Retinal pigment epithelial cell (primary cell): ENCODE measurements at places on chromosomes 6 and 20.

DNA sequence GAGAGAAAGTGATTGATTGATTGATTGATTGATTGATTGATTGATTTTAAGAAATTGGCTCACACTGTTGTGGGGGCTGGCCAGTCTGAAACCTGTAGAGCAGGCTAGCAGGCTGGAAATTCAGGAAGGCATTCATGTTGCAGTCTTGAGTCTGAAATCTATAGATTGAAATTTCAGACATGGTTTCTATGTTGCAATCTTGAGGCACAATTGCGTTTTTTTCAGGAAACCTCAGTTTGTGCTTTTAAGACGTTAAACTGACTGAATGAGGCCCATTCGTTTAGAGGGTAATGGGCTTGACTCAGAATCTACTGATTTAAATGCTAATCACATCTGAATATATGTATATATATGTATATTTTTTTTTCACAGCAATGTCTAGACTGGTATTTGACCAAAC is 106.3 kb downstream of the STXBP5 start:
- no peak for DNase-seq

GRCh38 chr20:59972037-59972801 is 14.0 kb downstream of the CDH26 start:
- no peak for DNase-seq

DNA sequence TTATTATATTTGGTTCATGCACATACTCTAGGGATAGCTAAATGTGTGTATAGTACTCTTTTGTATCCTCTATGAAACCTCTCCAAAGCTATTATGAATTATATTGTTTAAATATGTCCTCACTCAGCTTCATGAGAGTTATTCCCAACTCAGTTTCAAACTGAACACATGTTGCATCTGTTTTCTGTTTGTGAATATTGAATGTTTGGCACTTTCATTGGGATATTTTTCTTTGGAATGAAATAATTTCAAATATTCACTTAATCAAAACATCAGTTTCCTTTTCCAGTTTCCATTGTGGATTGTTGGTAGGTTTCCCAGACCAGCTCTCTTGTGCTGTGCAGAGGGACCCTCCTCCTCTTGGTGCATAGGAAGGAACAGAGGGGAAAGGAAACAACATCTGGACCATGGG is 46.6 kb downstream of the HDAC2 start:
- DNase-seq, result no peak

GRCh38 chr6:27143474-27144026 is 104.0 kb upstream of the PRSS16 start:
- no peak for DNase-seq

DNA sequence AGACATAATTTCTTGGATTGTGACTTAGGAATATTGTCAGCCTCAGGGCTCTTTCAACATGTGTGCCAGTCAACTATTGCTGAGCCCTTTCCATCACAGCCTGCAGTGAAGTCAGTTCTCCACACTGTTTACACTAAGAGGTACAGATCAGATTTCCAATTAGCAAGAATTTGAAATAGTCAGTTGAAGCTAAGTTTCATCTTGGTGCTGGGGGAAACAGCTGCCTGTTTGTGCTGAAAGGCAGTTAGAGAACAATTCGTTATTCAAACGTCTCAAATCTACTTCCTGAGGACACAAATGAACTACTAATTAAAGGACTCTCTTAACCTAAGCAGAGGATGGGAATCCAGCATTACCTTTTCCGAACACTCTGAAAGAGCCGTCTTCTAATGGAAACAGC is 25.9 kb downstream of the ADGRF1 start:
- DNase-seq, result no peak

GRCh38 chr6:53358440-53359094 is 9.8 kb upstream of the ELOVL5 start:
- no peak for DNase-seq

DNA sequence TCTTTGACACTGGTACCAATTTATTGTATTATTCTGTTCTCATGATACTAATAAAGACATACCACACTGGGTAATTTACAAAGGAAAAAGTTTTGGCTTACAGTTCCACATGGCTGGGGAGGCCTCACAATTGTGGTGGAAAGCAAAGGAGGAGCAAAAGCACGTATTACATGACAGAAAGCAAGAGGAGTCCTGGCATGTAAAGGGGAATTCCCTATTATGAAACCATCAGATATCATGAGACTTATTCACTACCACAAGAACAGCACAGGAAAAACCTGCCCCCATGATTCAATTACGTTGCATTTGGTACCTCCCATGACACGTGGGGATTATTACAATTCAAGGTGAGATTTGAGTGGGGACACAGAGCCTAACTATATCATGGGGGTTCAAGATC is 43.4 kb downstream of the SLC22A2 start:
- no peak for DNase-seq

DNA sequence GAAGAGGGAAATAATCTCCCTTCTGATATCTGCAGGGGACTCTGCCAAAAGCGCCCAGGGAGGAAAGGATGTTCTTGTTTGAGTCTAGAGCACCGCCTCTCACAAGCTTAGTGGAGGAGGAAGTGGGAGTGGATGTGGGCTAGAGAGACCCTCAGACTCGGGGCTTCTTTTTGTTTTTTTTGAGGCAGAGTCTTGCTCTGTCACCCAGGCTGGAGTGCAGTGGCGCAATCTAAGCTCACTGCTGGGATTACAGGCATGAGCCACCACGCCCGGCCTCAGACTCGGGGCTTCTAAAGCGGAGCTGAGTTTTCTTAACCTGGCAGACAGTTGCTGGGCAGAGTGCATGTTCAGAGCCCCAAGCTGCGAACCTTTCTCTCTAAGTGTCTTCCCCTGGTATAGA is 310.8 kb downstream of the BMP7 start:
- DNase-seq, result no peak

- DNase-seq, result no peak
Observed at GRCh38 chr20:40802886-40803285, 113.8 kb upstream of the MAFB start.

DNA sequence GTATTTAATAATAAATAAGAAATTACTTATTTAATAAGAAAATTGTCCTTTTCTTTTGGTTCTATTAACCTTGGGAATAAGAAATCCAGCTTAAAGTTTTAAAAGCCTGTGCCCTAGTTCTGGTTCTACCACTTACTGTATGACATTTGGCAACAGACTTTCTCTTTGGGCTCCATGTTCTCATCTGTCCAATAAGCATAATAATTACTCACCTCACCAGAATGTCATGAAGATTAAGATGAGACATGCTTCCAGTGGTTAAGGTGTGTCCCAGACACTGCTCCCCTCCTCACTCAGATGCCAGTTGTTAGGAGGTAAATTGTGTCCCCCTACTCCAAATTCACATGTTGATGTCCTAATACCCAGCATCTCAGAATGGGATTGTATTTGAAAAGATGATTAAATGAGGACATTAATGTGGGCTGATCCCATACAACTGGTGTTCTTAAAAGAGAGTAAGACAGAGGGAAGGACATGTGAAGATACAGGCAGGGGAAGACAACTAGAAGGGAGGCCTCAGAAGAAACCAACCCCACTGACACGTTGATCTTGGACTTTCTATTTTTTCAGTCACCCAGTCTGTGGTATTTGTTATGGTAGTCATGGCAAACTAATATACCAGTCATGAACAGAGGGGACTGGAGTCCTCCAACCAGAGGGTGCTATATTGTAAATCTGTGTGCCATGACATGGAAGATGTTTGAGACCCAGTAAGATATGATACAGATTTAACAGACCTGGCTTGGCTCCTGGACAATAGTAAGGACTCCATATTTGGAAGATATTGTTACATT is 6.4 kb upstream of the MICAL1 start:
- no peak for DNase-seq
